Activated CD8-positive, alpha-beta memory T cell treated with anti-CD3 and anti-CD28 coated beads, Interleukin-2, amount 10 ng/mL, durations not matched to agents 7 days and 5 days (primary cell): ENCODE measurements at places on chromosomes 4 and X. TPM values are rescaled to one million over a fixed set of nuclear protein-coding genes. Genes with fewer than 3 reads are reported as not detected.

The FAM9C gene
- total RNA-seq, result not detected

The XKRX gene
- total RNA-seq, result not detected

The CENPVL2 gene
- not detected for total RNA-seq

The DOK7 gene
- not detected for total RNA-seq

The APELA gene
- not detected for total RNA-seq

- no peak for DNase-seq
These were observed 1.5 kb downstream of the FGB start for GRCh38 chr4:154564311-154564710.

GRCh38 chr4:105896461-105896942 is 1.2 kb downstream of the NPNT start:
- no peak for DNase-seq

- no peak for DNase-seq
These were observed 46.5 kb downstream of the IDS start for GRCh38 chrX:149458586-149458985.

DNA sequence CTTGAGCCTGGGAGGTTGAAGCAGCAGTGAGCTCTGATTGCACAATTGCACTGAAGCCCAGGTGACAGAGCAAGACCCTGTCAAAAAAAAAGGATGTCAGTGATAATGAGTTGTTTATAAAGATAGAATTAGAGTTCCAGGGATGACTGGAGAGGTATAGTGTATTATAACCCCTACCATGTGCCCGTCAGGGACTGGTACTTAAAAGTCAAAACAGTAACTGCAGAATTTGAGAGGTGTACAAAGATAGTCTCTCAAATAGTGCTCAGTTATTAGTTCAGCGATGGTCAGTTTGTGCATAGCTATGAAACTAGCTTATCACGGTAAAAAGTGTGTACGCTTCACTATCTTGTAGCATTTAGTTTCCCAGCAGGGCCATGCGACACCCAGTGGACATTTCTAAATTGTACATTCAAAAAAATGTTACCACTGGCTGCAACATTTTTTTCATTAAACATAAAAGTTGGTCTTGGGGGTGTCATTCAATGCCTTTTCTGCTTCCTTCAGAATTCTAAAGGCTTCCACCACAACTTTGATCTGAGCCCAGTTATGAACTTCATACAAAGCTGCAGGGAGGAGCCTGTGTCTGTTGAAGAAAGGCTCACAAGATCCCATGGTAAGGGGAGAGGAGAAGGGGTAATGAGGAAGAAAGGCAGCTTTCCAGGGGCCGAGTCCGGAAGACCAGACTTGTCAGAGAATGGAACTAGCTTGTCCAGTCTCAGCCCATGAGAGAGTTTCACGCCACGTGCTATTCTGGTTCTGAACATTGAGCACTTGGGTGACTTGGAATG is 9.2 kb upstream of the GYG2 start:
- DNase-seq, result no peak

- no peak for DNase-seq
These were observed 17.0 kb upstream of the HPF1 start for GRCh38 chr4:169774466-169775445.

DNA sequence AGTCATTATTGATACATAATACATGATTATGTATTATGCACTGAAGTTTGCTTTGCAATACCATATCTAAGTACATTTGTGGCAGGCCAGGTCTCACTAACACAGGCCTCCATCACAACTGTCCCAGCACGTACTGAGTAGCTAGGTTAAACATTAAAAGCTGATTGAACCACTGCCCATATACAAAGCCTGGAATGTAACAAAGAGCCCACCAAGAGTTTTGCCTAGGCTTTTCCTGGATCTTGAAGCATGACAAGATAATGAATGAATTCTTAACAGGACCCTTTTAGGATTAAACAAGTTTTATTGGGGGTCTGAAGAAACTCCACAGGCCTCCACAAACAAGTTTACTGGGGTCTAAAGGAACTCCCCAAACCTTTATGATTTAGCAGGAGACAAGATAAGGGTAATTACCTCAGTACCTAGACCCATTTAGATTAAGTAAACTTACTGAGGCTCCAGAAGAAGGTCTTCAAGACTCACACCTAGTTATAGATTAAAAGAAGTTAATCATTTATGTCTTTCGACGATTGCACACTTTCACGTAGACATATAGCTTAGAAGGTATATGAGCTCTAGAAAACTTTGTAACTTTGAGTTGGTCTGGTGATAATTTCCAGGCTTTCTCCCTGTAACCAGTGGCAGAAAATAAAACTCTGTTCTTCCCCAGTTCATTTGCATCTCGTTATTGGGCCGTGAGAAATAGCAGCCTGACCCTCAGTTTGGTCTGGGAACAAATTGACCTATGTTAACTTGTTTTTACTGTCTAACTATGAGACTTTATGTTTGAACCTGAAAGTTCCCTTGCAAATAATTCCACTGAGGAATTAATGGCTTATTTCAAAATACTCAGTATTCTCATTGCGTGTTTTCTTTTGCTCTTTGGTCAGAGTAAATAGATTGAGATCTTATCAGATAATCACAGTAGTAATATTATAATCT is 84.8 kb downstream of the PHEX start:
- DNase-seq, result no peak

- DNase-seq, result no peak
These were observed 72.2 kb upstream of the PPP3CA start for GRCh38 chr4:101419336-101420135.

DNA sequence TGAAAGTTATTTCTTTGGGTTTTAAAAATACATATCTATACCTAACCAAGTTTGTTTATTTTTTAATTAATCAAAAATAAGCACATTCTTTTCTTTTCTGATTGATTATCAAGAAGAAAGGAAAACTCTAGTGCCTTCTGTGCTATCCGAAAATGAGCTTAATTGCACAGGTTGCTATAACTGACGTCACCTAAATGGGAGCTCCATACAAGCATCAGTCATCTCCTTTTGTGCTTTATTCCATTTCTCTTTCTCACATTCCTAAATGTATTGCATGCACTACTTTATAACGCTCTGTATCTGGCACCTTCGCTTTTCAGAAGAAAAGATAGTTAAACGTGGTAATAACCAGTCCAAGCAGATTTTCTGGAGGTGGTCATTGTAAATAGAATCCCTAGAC is 675.0 kb downstream of the STPG2 start:
- no peak for DNase-seq

DNA sequence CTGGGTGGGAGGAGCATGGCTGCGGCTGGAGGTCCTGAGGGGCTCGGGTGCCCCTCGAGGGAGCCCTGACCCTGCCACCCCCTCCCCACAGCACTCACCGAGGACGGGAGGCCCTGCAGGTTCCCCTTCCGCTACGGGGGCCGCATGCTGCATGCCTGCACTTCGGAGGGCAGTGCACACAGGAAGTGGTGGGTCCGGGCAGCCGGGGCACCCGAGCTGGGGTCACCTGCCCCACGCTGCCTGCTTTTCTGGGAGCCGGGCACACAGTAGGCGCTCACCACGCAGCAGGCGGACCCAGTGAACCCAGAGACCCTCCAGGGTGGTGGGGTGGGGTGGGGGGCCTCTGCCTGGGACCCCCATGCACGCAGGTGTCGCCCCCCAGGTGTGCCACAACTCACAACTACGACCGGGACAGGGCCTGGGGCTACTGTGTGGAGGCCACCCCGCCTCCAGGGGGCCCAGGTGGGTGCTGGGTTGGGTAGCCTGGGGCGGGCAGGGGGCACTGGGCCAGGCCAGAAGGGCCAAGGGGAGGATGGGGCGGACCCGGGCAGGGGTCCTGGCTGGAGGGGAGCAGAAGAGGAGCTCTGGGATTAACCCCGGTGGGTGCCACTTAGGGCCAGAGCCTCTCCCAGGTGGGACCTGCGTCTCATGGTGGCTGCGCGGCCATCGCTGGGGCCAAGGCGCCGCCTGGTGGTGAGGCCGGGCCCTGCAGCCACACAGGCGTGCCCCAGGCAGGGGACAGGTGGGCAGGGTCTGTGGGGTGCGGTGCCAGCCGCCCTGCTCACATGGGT is 1.4 kb downstream of the HGFAC start:
- DNase-seq, result peak; percentile 68

- no peak for DNase-seq
These were observed 507.9 kb downstream of the TECRL start for GRCh38 chr4:63901304-63901703.

DNA sequence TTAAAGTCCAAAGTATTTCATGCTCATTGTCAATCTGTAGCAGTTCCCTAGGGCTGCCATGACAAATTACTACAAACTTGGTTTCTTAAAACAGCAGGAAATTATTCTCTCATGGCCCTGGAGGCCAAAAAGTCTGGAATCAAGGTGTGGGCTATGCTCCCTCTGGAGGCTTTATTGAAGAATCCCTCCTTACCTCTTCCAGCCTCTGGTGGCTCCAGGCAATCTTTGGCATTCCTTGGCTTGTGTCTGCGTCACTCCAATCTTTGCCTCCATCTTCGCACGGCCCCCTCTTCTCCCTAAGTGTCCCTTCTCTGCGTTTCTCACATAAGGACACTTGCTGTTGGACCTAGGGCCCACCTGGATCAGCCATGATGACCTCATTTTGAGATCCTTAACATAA is 170.4 kb downstream of the SMIM20 start:
- DNase-seq, result no peak

GRCh38 chr4:119825696-119826095 is 197.1 kb upstream of the PDE5A start:
- DNase-seq, result no peak

DNA sequence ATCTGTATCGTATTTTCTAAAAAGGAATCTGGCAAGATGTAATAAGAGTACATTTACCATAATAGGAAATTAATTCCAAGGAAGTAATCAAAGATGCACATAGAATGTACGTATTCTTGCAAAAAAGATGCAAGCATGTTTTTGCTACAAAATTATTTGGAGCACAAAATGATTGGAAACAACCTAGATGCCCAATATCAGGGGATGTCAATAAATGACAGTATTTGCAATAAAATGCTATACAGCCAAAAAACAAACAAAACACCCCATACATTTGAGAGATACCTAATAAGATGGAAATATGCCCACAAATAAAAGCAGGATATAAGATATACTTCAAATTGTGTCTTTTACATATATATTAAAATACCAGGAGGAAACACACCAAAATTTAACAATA is 29.3 kb upstream of the MAML3 start:
- DNase-seq, result no peak

- no peak for DNase-seq
These were observed 476.3 kb downstream of the CCSER1 start for GRCh38 chr4:90603540-90603939.

DNA sequence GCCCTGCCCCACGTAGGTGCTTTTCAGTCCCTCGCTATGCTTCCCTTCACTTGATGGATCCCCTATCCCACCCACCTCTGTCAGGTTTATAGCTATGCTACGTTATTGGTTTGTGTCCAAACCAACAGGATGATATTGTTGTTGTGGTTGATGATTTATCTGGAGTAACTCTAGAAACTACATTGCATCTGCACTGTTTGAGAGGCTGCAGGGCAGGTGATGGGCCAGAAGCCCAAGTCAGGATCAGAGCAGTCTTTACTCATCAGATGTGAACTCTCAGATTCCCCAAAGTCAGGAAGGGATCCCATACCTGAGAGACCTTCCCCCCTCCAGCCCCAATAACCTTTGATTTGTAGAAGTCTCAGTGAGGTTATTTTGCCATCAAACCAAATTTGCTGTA is 34.7 kb downstream of the ARX start:
- no peak for DNase-seq

DNA sequence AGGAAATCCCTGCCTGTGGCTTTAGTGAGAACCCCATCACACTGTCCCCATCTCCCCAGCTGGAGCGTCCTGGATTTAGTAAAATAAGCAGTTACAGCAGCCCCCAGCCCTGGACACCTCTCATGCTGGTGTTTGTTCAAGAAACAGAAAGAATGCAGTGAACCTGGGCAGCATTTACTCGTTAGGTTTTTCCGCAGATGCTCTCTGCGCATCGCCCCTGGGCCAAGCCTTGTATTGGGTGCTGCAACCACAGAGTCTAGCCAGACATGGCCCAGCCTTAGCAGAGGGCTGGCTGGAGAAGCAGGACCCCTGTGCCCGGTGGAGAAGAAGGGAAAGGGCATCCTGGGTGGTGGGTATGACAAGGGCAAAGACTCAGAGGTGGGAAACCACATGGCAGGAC is 136.3 kb upstream of the PSAPL1 start:
- DNase-seq, result no peak

GRCh38 chrX:124250835-124251437 is 81.5 kb upstream of the TEX13D start:
- DNase-seq, result no peak

DNA sequence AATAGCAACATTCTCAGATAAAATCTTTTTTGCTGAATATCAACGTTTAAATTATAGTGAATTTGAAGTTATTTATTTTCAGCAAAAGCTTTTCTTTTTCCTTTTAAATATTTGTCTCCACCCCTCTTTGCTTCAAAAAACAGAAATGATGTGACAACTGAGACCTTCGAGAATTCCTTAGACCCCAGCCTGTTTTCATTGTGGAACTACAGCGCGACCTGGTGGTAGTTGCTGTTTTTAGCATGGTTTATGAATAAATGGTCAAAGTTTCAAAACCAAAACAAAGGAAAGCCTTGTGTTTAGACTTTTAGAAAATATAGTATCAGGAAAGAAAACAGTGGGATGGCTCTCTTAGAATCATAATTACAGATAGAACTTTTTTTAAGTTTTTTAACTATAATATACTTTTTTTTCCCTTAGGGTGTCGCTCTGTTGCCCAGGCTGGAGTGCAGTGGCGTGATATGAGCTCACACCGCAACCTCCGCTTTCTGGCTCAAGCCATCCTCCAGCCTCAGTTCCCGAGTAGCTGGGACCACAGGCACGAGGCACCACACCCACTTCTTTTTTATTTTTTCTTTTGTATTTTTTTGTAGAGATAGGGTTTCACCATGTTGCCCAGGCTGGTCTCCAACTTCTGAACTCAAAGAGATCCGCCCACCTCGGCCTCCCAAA is 26.8 kb upstream of the TMEM184C start:
- DNase-seq, result peak; percentile 59

GRCh38 chr4:113435893-113436292 is 325.6 kb downstream of the CAMK2D start:
- DNase-seq, result no peak

DNA sequence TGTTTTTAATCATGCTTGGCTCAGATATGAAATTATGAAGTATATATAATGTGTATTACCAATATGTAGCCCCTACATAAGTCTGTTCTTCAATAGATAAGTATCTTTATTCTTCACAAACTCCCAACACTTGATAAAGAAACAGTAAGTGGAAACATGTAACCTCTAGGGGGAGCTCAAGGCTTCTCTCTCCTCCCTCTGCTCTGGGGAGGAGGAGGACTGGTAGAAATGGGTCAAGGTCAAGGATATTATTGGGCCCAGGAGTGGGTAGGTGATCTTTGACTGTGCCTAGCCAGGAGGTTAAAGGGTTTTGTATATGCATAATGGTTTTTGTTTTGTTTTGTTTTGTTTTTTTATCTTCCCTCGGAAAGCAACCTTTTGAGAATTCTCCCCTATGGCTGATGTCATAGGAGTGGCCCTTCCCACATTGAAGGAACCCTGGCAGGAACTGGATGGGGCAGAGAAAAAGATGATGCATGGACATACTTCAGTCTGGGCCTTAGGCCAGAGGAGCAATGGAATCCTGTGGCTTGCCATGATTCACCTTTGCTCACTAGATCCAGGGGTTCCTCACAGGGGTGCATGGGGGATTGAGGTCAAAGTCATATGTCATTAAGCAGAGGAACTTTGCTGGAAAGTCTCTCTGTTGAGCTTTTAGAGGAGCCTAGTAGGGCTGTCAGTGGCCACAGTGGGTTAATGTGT is 460.3 kb downstream of the MID1IP1 start:
- DNase-seq, result no peak
